SK-N-DZ (cell line): ENCODE measurements at places on chromosomes 7 and 10.

GRCh38 chr10:59508296-59508695 is 145.9 kb upstream of the FAM13C start:
- DNase-seq, result no peak

- DNase-seq, result no peak
Measured at GRCh38 chr7:118324790-118325449, 100.4 kb downstream of the ANKRD7 start.

GRCh38 chr7:79434867-79435266 is 18.6 kb downstream of the MAGI2 start:
- no peak for DNase-seq

GRCh38 chr10:35573796-35574195 is 31.3 kb upstream of the GJD4 start:
- DNase-seq, result no peak

GRCh38 chr10:131047501-131047900 is 264.0 kb downstream of the TCERG1L start:
- DNase-seq, result no peak

GRCh38 chr7:19747740-19748339 is 25.6 kb downstream of the TMEM196 start:
- peak; percentile 60 for DNase-seq

DNA sequence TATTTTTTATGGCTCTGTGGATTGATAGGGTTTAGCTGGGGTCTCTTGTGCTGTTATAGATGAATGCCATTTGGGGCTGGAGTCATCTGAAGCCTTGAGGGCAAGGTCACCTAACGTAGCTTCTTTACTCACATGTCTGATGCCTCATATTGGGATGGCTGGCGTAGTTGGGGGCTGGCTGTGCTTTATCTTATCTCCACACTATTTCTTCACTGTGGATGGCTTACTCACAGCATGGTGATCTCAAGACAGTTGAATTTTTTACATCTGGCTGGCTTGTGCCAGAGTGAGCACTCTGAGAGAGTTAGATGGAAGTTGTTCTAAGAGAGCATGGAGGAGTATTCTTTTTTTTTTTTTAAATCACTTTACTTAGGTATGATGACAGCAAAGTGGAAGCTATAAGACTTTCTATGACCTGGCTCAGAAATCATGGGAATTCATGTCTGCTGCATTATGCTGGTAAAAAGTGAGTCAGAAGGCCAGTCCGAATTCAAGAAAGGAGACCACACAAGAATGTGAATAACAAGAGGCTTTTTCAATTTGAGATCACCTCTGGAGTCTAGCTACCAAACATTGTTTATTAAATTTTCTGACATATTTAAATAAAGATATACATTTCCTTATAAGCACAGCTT is 252.4 kb upstream of the TPK1 start:
- no peak for DNase-seq

DNA sequence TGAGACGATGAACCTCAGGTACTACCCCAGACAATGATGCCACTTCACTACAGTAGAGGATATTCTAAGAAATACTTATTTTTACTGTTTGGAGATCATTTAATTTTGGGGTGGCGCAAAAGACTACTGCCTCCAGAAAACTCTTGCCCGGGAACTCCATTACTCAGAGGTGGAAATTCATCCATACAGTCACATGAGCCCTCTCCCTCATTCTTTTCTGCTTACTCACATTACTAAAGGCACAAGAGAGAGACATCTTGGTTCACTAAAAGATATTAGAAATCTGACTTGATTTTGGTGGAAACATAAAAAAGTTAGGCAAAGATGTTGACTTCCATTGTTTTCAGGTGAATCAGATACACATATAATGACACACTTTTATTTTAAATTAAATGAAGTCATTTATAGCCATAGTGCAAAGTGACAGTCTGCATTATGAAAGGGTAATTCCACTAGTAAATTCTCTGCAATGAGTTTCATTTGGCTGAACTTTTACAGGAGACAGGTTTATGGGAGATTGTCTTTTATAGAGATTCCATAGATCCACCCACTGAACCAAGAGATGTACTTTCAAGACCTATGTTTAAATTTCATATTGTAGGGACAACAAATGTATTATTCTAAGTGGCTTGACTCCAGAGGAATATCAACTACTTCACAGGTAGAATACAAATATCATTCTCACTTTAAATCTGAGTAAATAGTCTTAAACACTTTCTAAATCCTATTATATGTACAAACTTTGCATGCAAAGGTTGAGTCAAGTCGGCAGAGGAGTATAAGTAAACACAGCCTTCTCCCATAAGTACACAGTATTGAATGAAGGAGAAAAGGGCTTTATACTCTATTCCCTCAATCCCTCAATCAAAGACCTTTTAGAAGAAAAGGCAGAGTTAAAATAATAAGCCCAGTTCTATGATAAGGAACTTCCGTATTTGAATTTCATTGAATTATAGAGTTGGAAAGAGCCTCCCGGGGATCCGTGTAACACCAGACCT is 18.8 kb downstream of the NEBL start:
- DNase-seq, result no peak

- DNase-seq, result no peak
Measured at GRCh38 chr10:60280475-60280874, 109.2 kb downstream of the ANK3 start.

GRCh38 chr7:79064187-79064823 is 389.2 kb downstream of the MAGI2 start:
- no peak for DNase-seq

GRCh38 chr10:26780793-26781601 is 79.8 kb downstream of the ABI1 start:
- DNase-seq, result no peak

DNA sequence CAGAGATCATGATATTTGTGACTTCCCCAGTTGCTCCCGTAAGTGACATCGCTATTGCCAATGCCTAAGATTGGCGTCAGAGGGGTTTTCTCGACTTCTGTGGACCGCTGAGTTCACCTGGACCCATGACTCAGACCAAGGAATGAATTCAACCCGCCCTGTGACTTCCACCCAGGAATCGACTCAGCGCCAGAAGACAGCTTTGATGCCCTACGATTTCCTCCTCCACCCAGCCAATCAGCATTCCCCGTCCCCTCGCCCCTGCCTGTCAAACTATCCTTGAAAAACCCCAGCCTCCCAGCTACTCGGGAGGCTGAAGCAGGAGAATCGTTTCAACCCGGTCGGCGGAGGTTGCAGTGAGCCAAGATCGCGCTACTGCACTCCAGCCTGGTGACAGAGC is 58.3 kb downstream of the MICALL2 start:
- DNase-seq, result no peak

- peak; percentile 24 for DNase-seq
Measured at GRCh38 chr10:108913300-108913699, 1010.0 kb downstream of the XPNPEP1 start.

GRCh38 chr7:142468871-142469665 is 211.2 kb upstream of the PRSS58 start:
- peak; percentile 94 for DNase-seq

DNA sequence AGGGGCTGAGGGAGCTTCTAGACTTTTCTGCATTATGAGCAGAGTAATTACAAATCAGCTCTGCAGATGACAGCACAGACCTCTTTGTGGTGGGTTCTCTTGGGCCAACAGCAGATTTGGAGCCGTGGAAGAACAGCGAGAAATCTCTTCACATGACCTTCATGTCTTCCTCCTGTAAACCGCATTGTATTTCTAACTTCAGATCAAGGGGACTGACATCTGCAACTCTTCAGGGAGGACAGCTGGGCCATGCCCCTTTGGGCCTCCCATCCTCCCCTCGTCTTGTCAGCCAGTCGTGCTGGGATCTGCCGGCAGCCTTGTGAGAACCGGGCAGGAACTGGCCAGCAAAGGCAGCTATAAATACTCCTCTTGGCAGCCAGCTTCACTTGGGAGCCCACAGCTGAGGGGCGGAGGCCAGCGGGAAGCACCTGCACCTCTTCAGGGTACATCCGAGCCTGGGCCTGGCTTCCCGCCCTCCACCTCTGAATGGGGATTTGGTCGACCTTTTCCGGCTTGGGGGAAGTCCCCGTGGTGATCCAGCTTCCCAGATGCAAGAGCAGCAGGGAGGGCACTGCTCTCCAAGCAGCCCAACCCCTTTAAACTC is 54.7 kb downstream of the STEAP1B start:
- peak; percentile 28 for DNase-seq
